Erythroblast (primary cell): ENCODE measurements at places on chromosomes 6 and 20.

DNA sequence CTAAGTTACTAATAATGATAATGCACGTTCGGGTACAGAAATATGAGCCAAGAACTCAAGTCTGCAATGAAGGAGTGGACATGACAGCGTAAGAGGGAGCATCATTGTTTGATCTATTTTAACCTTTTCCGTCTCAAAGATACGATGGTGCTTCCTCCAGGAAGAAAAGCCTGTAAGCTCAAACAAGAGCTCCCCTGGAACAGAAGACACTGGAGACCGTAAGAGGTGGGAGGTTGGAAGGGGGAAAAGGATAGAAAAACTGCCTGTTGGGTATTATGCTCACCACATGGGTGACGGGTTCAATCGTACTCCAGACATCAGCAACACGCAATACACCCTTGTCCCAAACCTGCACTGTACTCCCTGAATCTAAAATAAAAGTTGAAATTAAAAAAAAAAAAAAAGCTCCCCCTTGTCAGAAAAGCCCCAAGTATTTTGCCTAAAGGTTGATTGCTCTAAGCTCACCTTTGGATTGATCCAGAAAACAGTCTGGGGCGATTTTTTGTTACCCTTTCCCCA is 180.5 kb downstream of the TRIM27 start:
- DNase-seq, result no peak

DNA sequence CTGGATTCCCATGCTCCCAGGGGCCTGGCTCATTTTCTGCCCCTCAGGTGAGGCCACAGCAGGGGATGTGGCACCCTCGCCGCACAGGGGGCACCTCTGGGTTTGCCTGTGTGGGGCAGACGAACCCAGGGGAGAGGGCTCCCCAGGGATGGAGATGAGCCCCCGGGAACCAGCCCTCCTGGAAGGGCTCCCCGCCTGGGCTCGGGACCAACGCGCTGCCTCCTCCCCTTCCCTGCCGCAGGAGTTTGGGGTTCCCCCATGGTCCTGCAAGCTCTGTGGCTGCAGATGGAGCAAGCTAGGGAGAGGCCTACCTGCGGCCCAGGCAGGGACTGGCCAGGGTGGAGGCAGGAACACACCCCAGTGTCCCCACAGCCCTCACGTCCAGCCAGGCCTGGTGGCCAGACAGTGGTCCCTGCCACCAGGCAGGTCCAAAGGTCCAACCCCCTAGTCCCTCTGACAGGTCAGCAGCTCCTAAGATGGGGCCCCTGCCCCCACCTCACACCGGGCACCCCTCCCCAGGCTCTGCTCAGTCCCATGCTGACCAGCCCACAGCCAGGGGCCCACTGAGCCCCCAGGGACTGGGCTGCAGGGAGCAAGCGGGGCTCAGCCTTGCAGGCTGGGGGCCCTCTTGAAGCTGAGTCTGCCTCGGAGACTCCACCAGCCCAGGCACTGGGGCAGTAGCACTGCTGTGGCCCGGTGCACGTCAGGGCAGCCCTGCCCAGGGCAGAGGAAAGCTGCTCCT is 13.7 kb downstream of the LAMA5 start:
- DNase-seq, result no peak

GRCh38 chr20:13546497-13547131 is 92.1 kb downstream of the TASP1 start:
- peak; percentile 68 for DNase-seq

GRCh38 chr6:111761783-111762312 is 111.4 kb downstream of the FYN start:
- DNase-seq, result no peak

- no peak for DNase-seq
Observed at GRCh38 chr6:10545482-10545881, 24.3 kb downstream of the GCNT2 start.

DNA sequence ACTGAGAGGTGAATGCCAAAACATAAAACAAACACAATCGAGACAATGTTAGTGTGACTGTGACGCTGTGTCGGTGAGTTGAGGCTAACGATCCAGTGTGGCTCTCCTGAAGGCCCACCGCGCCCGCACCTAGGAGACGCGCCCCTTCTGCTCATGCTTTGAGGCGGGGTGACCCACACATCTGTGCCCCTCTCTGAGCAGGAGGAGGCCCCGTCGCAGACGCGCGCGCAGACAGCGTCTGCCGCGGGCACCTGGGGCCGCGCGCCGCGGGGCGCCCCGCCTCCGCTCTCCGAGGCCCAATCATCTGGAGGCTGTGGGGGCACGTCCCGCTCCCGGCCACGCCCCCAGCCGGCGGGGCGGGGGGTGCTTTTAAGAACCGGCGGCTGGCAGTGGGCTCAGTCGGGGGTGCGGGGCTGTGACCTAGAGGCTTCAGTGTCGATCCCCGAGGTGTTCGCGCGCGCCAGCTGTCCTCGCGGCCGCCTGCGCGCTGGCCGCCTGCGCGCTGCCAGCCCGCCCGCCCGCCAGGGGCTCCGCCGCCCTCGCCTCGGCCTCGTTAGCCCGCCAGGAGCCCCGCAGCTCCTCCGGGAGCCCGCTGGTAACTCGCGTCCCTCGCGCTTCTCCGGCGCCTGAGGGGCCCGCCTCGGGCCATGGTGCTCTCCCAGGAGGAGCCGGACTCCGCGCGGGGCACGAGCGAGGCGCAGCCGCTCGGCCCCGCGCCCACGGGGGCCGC is at the start of gene SLC16A10:
Gene SLC16A10, plus strand, starts transcription at position 398 of the 730 bp plus-strand sequence. Its CDS starts 250 bp downstream, at position 648.
- DNase-seq, result peak; percentile 90

- DNase-seq, result no peak
Observed at GRCh38 chr6:41625442-41625841, 12.8 kb upstream of the MDFI start.

GRCh38 chr6:1709234-1709641 is 99.5 kb downstream of the FOXC1 start:
- DNase-seq, result no peak

GRCh38 chr20:62401331-62401779 is 5.7 kb downstream of the CABLES2 start:
- DNase-seq, result peak; percentile 37
